Activated naive CD8-positive, alpha-beta T cell treated with anti-CD3 and anti-CD28 coated beads for 36 hours (primary cell): ENCODE measurements at places on chromosomes 2 and 18.

DNA sequence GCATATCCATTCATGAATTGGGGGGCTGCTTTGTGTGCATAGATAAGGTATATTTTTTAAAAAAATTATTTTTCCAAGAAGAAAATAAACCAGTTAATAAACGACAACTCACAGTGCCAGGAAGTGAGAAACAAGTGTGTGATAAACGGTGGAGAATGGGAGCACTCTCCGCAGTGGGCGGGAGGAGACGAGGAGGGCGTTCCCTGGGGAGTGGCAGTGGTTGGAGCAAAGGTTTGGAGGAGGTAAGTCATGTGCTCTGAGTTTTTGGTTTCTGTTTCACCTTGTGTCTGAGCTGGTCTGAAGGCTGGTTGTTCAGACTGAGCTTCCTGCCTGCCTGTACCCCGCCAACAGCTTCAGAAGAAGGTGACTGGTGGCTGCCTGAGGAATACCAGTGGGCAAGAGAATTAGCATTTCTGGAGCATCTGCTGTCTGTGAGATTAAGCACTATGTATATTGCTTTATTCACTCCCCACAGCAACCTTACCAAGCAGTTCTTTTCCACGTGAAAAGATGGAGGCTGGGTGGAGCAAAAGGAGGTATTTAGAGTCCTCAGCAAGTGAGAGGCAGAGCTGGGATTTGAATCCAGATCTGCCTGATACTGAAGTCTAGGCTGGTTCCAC is 27.0 kb upstream of the CASP8 start:
- peak; percentile 89 for DNase-seq

DNA sequence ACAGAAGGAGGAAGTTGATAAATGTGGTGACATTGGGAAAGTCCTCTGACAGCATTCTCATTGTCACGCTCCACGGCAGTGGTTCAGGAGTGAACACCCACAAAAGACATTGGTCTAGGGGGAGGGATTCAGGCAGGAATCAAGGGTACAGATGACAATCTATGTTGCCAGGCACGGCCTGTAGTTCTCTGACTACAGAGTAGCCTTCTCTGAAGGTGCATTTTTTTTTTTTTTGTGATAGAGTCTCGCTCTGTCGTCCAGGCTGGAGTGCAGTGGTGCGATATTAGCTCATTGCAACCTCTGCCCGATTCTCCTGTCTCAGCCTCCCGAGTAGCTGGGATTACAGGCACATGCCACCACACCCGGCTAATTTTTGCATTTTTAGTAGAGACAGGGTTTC is 7.4 kb upstream of the MOB1A start:
- peak; percentile 52 for DNase-seq

DNA sequence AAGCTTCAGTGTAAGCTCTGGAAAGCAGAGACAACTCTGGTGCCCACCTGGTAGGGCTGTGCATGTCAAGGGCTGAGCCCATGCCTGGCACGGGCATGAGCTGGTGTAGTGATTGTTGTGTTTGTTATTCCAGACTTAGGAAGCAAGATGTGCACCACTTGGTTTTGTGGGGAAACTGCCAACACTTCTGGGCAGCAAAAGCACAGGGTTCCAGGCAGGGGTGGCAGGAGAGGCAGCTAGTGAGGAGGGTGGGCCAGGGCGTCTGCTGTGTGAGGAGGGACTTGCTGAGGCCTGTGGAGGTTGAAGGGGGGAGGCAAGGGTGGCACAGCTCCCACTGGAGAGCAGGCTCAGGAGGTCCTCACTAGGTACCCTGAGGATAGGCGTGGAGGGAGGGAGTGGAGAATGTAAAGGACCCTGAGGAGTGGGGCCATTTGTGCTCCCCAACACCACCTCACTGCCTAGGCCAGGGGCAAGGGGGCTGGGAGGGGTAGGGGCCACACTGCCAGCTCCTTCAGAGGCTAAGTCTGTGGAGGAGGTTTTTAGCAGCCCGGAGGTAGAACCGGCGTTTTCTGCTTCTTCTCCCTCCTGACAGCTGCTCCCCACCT is 104.0 kb upstream of the POU3F3 start:
- no peak for DNase-seq

GRCh38 chr2:37871456-37872191 is 53.5 kb upstream of the RMDN2 start:
- no peak for DNase-seq

DNA sequence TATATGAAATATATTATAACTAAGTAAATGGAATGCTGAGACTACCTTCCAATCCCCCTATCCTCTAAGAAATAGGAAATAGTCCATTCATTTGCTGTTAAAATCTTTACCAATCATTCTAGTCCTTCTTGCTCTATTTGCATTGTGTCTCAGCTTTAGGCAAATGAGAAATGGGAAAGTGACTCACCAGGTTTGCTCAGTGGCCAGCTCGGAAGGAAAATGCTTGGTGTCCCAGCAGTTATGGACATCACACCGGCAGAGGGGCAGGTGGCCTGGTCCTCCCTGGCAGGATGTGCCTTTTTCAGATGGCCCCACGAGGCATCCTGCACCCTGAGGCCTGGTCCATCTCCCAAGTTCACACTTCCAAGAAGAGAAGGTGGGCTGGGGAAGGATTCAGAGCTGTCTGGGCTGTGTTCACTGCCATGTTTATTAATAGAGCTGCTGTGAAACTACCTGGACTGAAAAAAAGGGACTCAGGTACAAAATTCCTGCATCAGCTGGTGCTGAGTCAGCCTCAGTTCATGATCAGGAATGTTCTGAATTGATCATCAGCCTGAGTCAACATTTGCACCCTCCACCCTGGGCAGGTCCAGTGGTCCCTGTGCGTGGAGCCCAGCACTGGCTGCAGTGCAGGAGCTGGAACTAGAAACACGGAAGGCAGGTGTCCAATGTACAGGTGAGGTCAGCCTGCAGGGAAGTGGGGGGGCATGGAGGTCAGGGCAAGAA is 60.1 kb upstream of the ARL4C start:
- no peak for DNase-seq
